Ascending aorta (tissue), 2 donors: ENCODE measurements at places on chromosomes 4 and X.

GRCh38 chr4:182062458-182062857, 180.7 kb upstream of the TENM3 start:
- DNase-seq: no peak

- no peak for DNase-seq
These were observed 12.0 kb downstream of the NHSL2 start for GRCh38 chrX:71922686-71923085.

DNA sequence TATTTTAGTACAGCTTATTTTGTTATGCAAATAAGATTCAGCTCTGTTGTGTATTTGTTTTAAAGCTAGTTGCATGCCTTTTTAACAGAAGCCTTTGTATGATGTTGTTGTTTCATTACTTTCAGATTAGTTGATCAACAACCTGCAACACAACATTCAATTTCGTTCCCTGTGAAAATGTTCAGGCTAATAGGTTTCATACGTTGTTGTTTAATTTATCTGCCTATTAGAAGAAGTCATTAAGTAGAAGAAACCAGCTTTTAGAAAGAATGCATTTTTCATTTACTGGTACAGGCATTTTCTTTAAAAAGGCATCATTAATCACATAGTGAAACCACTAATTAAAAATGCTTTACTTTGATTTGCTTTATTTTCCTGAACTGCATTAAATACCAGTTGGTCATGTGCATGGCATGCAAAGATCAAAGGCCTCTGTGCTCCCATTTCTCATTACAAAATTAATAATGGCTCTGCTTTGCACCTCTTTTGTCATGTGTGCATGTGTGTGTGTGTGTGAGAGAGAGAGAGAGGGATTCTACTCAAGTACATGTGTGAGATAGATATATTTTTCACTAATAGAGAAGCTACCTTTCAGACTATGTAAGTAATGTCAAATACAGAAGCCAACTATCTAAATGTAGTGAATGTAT, 29.2 kb upstream of the CTSO start:
- no peak for DNase-seq

- DNase-seq: no peak
These were observed 24.7 kb downstream of the TLR10 start for GRCh38 chr4:38757945-38758600.

- no peak for DNase-seq
These were observed 212.0 kb downstream of the COMMD8 start for GRCh38 chr4:47251348-47252135.

- no peak for DNase-seq
These were observed 144.5 kb downstream of the PPARGC1A start for GRCh38 chr4:23745377-23745776.

GRCh38 chr4:62495032-62495431, 1294.9 kb downstream of the ADGRL3 start:
- DNase-seq: no peak

GRCh38 chrX:128106630-128107029, 54.4 kb upstream of the ACTRT1 start:
- no peak for DNase-seq

- no peak for DNase-seq
These were observed 76.2 kb upstream of the CD99 start for GRCh38 chrX:2614911-2615310.

GRCh38 chrX:149909324-149910177, 19.8 kb upstream of the HSFX4 start:
- DNase-seq: no peak

DNA sequence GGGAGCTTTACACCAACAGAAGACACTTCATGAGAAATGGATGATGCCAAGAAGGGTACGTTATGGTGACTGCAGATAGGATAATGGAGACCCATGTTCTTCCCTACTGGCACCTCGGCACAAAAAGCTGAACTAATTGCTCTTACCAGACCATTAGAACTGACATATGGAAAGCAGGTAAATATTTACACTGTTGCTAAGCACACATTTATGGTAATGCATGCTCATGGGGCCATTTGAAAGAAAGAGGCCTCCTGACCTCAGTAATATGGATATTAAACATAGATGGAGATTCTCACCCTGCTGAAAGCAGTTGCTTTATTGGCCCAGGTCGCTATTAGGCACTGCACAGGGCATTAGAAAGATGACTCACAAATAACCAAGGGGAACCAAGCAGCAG, 1759.6 kb downstream of the C4orf33 start:
- DNase-seq: no peak
